ENCODE measurements at places on chromosomes 7 and 10.

- no peaks in the 10 kb centered on the region for H3K36me3 ChIP-seq
- H3K4me1 ChIP-seq, result no peaks in the 10 kb centered on the region
- no peak overlapping the region for H3K27ac ChIP-seq
- no peak for DNase-seq
- no peak overlapping the region for H3K4me3 ChIP-seq
- peaks cover 8% of the 10 kb centered on the region for H3K27me3 ChIP-seq
Observed at GRCh38 chr10:91571671-91572070, 61.2 kb downstream of the PPP1R3C start.

- no peak overlapping the region for H3K4me3 ChIP-seq
- H3K27me3 ChIP-seq, result peaks cover 43% of the 10 kb centered on the region
- H3K4me1 ChIP-seq, result no peaks in the 10 kb centered on the region
- no peak for DNase-seq
- H3K27ac ChIP-seq, result no peak overlapping the region
- H3K36me3 ChIP-seq, result no peaks in the 10 kb centered on the region
Observed at GRCh38 chr10:100882671-100883311, 30.0 kb upstream of the SLF2 start.

DNA sequence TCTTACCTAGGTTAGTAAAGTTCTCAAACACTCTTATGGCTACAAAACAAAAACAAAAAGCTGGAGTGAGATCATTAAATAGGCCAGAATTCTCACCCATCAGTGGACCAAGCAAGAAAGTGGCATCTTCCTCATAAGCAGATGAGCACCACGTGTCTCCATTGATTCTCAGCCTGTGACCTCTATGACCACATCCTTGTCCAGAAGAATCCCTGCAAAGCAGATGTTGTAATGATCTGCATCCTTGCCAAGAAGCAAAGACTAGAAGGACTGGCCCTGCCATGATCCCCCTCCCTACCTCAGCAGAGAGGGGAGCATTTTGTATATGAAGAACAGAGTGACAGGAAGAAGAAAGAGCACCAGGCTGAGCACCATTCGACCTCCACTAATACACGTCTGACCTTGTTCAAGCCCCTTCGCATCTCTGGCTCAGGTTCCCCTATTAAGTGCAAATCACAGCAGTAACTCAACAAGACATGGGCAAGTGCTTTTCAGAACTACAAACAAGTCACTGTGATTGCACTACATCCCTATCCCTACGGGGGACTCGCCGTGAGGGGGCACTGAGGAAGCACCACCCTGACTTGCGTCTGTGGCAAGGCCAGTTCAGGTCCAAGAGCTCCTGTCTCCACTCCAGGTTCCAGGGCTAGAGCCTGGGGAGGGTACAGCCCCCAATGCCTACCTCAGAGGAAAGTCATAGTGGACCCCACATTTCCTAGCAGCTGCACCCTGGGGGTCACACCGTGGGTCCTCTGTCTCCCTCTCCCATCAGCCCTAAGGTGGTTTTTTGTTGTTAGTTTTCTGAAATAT lies 22.2 kb upstream of the RASSF4 start:
- peaks cover 7% of the 10 kb centered on the region for H3K27me3 ChIP-seq
- no peak overlapping the region for H3K4me3 ChIP-seq
- H3K4me1 ChIP-seq, result peaks cover 11% of the 10 kb centered on the region
- DNase-seq, result no peak

DNA sequence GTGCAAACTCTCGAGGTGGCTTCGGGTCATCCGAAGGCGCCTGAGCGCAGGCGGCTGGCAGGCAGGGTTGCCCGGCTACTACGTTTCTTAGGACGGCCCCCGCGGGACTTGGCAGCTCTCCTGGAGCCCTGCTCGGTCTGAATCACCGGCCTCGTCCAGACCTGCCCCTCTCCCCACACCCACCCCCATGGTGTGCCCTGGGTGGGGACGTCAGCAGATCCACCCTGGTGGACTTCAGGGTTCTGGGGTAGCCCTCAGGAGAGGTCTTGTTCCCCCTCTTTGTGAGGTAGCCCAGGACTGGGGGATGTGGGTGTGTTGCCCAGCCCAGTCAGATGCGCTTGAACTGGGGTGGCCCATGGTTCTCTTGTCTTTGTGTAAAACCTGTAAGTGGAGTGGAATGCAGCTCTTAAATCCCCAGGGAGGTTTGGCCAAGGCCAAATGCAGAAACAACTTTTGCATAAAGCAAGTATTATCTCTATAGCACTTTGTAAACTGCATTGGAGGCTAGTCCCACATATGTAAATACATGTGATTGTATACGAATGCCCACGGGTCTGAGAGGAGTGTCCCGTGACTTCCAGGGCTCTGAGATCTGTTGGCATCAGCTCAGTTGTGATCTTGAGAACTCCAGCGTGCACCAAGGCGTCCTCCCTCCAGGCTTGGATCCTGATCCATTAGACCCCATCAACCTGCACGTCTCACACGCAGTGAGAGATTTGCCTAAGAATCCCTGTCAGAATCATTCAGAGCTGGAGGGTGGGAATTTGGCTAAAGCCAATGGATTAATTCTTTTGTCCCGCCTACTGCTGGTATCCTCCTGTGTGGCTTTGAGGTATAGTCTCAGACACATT lies 1.8 kb downstream of the PFKFB3 start:
- H3K27me3 ChIP-seq, result peaks cover 3% of the 10 kb centered on the region
- peak overlapping the region; percentile 58 for H3K27ac ChIP-seq

DNA sequence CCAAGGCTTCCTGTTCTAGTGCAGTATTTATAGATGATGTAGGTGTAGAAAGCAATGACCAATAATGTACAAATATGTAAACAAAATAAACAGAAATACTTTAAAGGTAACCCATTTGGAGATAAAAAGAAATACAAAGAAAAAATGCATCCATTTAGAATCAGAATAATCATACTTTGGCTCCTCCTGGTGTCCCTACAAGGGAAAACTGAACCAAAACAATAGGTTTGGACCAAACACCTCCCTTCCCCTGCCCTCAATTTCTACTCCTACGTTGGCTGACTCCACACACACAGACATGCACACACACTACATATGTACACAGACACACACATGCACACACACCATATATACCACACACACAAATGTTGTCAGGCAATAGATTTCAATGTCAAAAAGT lies 36.0 kb downstream of the C10orf143 start:
- no peak overlapping the region for H3K4me3 ChIP-seq
- H3K36me3 ChIP-seq, result no peaks in the 10 kb centered on the region
- no peaks in the 10 kb centered on the region for H3K4me1 ChIP-seq
- H3K27ac ChIP-seq, result no peak overlapping the region
- H3K27me3 ChIP-seq, result no peaks in the 10 kb centered on the region

- no peaks in the 10 kb centered on the region for H3K4me1 ChIP-seq
- H3K4me3 ChIP-seq, result no peak overlapping the region
- no peak for DNase-seq
- H3K36me3 ChIP-seq, result no peaks in the 10 kb centered on the region
Observed at GRCh38 chr10:113613977-113614690, 49.7 kb downstream of the NRAP start.

- no peak for DNase-seq
- H3K27me3 ChIP-seq, result peaks cover 7% of the 10 kb centered on the region
- H3K36me3 ChIP-seq, result no peaks in the 10 kb centered on the region
- no peaks in the 10 kb centered on the region for H3K4me1 ChIP-seq
- H3K27ac ChIP-seq, result no peak overlapping the region
- H3K4me3 ChIP-seq, result no peak overlapping the region
Observed at GRCh38 chr7:36188266-36188665, 35.2 kb downstream of the EEPD1 start.

GRCh38 chr7:149586646-149587645 lies 89.3 kb upstream of the ZNF746 start:
- DNase-seq, result no peak
- H3K4me1 ChIP-seq, result peaks cover 8% of the 10 kb centered on the region
- no peak overlapping the region for H3K27ac ChIP-seq
- no peaks in the 10 kb centered on the region for H3K27me3 ChIP-seq
- H3K36me3 ChIP-seq, result peaks cover 75% of the 10 kb centered on the region
- H3K4me3 ChIP-seq, result no peak overlapping the region

DNA sequence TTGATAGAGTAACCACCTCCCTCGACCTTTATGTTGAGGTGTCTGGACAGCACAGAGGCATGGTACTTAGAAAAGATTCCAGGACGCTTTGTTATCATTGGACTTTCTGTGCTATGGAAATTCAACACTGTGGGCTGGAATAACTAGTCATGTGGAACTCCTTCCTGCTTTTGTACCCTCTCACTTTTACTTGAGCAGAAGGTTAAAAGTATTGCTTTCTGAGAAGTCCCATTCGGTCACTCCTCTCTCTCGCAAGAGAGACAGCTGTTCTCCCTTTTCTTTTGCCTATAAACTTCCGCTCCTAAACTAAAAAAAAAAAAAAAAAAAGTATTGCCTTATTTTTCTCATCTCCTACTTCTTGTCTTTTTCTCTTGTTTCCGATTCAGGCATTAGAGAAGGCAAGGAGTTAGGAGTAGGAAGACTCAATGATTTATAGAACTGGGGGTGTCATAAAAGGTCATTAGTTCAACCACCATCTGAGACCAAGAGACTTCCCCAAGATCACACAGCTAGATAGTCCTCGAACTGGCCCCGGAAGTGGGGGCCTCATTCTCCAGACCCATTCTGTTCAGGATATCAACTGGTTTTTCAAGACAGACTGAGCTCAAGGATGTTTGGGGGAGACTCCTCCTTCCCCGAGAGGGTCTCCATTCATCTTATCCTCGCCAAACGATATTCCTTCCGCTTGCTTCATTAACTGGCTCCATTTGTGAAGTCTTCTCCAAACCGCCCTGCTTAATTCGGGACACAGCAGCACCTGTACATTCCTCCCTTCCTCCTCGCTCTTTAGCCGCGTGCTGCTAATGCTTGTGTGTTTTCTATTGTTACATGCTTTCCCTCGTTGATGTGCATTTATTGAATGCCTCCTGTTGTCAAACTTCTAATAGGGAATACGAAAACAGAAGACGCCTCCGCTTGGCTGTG lies 995 bp upstream of the INPP5F start:
- H3K36me3 ChIP-seq, result peaks cover 2% of the 10 kb centered on the region
- no peak for DNase-seq
- peaks cover 48% of the 10 kb centered on the region for H3K4me1 ChIP-seq
- peak overlapping the region; percentile 43 for H3K27ac ChIP-seq
- peak overlapping the region; percentile 67 for H3K4me3 ChIP-seq
- no peaks in the 10 kb centered on the region for H3K27me3 ChIP-seq

DNA sequence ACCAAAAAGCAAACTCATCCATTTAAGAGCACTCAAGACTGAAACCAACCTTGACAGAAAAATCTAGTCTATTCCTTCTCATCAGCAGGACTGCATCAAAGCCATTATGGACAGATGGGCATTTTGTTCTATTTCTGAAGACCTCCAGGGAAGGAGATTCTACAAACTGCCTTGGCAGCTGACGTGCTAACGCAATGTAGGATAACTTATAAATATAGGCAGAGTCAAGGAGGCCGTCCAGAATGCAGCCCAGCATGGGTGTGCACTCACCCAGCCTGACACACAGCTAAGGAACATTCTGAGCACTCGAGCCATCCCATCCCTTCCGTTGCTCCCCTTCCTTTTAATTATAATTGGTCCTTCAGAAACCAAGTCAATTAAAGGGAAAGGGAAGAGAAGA lies 25.3 kb upstream of the NEBL start:
- H3K4me1 ChIP-seq, result no peaks in the 10 kb centered on the region
- H3K27ac ChIP-seq, result no peak overlapping the region
- no peak overlapping the region for H3K4me3 ChIP-seq
- DNase-seq, result no peak

DNA sequence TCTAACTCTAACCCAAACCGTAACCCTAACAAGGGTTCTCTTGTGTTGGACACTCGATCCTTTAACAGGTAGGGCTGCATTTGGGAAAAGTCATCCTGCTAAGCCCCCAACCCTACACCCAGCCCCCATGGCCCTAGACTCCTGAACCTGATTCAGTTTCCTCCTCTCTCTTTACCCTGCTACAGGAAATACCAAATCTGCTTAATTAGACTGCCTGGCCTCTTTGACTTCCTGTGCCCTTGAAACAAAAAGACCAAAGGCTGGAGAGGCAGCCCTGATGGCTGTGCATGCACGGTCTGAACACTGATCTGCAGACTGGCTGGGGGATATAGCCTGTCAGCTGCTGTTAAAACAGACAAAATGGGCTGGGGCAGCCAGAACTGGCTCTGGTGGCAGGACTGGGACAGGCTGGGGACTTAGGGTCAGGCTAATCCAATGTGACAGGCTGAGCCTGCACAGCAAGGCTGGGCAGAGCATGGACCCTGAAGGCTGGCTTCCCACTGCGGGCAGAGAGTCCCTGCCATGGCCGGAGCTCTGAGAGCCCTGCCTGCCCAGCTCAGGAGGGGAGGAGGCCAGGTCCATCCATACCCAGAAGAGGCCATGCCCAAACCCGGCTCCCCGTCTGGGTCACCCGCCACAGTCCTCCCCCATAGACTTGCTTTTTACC lies 51.0 kb upstream of the MSMB start:
- H3K36me3 ChIP-seq, result peaks cover 4% of the 10 kb centered on the region
- DNase-seq, result peak; percentile 50
- H3K27ac ChIP-seq, result no peak overlapping the region
- H3K27me3 ChIP-seq, result no peaks in the 10 kb centered on the region
- H3K4me3 ChIP-seq, result peak overlapping the region; percentile 19

- no peak for DNase-seq
- no peaks in the 10 kb centered on the region for H3K36me3 ChIP-seq
- no peak overlapping the region for H3K27ac ChIP-seq
- no peaks in the 10 kb centered on the region for H3K4me1 ChIP-seq
Observed at GRCh38 chr10:64534616-64535015, 1013.4 kb downstream of the REEP3 start.

DNA sequence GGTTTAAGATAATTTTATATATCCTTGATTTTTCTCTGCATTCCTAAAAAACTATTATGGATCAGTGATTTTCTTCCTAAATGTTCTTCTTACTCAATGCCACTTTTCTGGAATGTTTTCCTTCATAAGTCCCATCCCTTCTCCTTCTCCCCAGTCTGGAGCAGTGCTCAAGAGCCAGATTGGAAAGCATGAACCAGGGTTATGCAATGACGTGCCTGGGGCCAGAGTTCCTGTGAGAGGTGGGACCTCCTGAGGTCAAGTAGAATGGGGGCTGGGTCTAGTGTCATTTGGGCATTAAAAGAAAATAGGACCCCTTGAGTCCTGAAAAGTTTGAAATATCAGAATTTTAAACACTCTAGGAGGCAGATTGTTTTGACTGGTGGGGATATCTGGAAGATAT lies 132.0 kb upstream of the NPY start:
- peaks cover 4% of the 10 kb centered on the region for H3K27me3 ChIP-seq
- H3K4me3 ChIP-seq, result no peak overlapping the region
- no peak overlapping the region for H3K27ac ChIP-seq
- DNase-seq, result no peak
- H3K36me3 ChIP-seq, result no peaks in the 10 kb centered on the region
- H3K4me1 ChIP-seq, result no peaks in the 10 kb centered on the region

GRCh38 chr7:47806701-47807103 lies 141.6 kb downstream of the PKD1L1 start:
- no peaks in the 10 kb centered on the region for H3K4me1 ChIP-seq
- H3K27ac ChIP-seq, result no peak overlapping the region
- peaks cover 5% of the 10 kb centered on the region for H3K27me3 ChIP-seq
- no peak overlapping the region for H3K4me3 ChIP-seq
- DNase-seq, result no peak

DNA sequence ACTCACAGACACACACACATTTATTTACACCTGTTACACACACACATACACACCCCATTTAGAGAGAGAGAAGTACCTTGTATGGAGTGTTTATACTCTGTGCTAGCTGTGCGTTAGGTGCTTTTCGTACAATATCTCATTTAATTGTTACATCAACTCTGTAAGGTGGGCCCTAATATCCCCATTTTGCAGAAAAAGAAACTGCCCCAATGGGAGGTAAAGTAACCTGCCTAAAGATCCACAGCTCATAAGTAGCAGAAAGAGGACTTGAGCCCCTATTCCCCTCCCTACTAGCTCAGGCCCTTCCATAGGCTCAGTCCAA lies 23.8 kb upstream of the RBM20 start:
- no peak for DNase-seq
- peaks cover 4% of the 10 kb centered on the region for H3K27me3 ChIP-seq
- H3K4me1 ChIP-seq, result peaks cover 18% of the 10 kb centered on the region
- H3K36me3 ChIP-seq, result no peaks in the 10 kb centered on the region
- no peak overlapping the region for H3K27ac ChIP-seq
